Kidney (tissue), 22 donors: ENCODE measurements at places on chromosomes 13 and 19. TPM values are rescaled to one million over a fixed set of nuclear protein-coding genes. Genes with fewer than 3 reads are reported as not detected.

- DNase-seq, result peak; percentile 18
These were observed 942.4 kb upstream of the PCDH20 start for GRCh38 chr13:62357887-62358645.

DNA sequence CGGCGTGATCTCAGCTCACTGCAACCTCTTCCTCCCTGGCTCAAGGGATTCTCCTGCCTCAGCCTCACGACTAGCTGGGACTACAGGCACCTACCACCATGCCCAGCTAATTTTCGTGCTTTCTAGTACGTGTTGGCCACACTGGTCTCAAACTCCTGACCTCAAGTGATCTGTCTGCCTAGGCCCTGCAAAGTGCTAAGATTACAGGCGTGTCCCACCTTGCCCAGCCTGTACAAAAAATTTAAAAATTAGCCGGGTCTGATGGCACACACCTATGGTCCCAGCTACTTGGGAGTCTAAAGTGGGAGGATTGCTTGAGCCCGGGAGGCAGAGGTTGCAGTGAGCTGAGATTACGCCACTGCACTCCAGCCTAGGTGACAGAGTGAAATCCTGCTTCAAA lies 4.7 kb upstream of the MEX3D start:
- DNase-seq, result no peak

DNA sequence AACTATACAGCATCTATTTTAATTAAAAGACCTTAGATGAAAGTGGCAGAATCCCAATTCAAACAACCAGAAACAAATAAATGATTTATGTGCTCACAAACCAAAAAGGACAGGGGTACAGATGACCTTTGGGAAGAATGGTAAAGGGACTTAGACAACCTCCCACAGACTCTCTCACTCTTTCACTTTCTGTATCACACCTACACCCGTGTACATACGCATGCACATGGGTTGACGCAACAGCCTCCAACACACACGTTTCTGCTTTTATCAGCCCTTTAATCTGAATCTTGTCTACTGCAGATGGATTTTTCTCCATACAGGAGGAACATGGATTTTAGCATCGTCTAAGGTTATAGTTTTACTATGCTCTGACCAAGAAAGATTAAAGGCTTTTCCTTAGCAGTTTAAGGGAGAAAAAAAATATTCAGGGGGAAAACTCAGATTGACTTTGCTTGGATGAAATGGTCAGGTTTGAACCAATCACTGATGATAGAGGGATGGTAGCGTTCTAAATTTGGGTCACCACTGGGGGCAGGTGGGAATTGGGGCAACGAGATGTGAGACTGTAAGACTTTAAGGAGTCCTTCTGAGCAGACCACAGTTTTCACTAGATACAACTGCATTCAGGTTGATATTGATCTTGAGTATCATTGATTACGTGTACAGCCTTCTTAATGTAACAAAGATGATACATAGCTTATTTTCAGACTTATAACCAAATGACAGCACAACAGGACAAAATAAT lies 166.1 kb downstream of the ITGBL1 start:
- DNase-seq, result no peak

- no peak for DNase-seq
These were observed 60.9 kb upstream of the TMTC4 start for GRCh38 chr13:100735494-100735893.

DNA sequence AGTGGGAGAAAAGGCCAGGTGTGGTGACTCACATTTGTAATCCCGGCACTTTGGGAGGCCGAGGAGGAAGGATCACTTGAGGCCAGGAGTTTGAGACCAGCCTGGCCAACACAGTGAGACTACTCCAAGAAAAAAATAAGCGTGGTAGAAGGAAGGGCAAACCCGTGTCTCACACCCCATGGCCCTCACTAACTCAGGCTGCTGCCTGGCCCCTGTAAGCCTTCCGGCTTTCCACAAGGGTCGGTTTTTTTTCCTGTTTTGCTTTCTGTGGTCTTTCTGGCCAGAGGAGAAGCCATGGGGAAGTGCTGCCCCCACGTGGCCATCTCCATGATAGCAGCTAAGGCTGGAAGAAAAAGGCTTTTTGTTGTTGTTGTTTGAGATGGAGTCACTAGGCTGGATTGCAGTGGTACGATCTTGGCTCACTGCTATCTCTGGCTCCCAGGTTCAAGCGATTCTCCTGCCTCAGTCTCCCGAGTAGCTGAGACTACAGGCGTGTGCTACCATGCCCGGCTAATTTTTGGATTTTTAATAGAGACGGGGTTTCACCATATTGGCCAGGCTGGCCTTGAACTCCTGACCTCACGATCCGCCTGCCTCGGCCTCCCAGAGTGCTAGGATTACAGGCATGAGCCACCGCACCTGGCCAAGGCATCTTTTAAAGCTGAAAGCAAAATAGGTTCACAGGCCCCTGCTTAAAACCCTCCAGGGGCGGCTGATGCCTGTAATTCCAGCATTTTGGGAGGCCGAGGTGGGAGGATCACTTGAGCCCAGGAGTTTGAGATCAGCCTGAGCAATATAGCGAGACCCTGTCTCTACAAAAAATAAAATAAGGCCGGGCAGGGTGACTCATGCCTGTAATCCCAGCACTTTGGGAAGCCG lies 7.5 kb upstream of the ARHGEF18 start:
- peak; percentile 91 for DNase-seq

The FPR1 gene
- 16.6 TPM for total RNA-seq

GRCh38 chr13:85582890-85583289 lies 216.3 kb downstream of the SLITRK6 start:
- no peak for DNase-seq

DNA sequence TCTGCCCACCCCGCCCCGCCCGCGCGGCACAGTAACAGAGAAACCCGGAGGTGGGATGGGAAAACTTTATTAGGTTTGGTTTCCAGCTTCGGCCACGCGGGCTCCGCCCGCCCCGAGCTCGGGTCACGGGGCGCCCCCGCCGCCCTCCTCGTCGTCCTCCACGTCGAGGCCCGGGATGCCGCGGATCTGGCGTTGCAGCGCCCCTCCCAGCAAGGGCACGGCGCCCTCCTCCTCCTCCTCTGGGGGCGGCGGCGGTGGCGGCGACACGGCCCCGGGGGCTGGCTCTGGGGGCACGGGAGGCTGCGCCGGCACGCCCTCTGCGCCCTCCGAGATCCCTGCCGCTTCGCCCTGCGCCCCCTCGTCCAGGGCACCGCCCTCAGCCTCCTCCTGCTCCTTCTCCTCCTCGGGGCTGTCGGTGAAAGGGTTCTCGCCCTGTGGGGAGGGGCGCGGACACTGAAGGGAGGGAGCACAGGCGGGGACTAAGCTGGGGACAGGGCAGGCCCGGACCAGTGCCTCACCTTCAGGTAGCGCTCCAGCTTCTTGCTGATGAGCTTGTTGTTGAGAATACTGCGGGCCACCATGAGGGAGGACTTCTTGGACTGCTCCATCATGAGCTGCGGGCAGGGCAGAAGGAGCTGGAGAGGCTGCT lies 536 bp upstream of the AKAP8 start:
- DNase-seq, result peak; percentile 80

- DNase-seq, result no peak
These were observed 2.8 kb downstream of the TNFSF13B start for GRCh38 chr13:108272333-108272732.

The CDC42EP5 gene
- 29.9 TPM for total RNA-seq

DNA sequence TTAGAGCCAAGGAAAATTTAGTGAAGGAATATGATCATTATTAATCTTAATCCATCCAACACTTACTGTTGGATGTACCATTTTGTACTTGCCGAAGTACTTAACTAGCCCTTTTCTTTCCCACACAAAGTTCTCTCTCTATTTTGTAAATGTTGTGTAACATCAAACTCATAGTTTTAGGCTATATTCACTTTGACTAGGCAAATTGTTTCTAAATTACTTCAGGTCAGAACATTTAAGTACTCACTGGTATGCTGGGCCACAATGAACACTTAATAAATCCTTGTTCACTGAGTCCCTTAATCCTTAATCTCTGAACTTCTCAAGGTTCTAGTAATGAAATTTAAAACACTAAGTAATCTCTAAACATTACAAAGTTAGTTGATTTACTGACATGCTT lies 49.3 kb upstream of the EEF1AKMT1 start:
- no peak for DNase-seq

GRCh38 chr13:43375797-43376465 lies 352.5 kb downstream of the DNAJC15 start:
- DNase-seq, result no peak

The MIR17HG gene
- 5.7 TPM for total RNA-seq

DNA sequence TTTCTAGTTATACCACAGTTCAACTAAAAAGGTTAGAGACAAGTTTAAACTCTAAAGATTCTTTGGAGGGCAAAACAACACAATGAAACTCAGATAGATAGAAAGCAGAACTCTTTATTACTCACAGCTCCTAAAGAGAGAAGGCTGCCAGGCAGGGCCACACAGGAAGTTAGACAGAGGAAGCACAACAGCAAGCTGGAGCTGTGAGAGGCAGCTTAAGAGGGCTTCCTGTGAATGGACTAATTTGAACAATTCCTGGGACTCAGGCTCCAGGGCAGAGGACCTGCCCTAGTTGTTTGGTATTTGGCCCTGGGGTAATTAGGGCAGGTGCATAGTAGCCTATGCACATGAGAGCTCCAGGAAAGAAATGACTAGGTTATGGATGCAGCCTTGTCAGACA lies 803.6 kb downstream of the DIAPH3 start:
- DNase-seq, result no peak

GRCh38 chr19:522726-523125 lies 8.8 kb upstream of the CDC34 start:
- no peak for DNase-seq

DNA sequence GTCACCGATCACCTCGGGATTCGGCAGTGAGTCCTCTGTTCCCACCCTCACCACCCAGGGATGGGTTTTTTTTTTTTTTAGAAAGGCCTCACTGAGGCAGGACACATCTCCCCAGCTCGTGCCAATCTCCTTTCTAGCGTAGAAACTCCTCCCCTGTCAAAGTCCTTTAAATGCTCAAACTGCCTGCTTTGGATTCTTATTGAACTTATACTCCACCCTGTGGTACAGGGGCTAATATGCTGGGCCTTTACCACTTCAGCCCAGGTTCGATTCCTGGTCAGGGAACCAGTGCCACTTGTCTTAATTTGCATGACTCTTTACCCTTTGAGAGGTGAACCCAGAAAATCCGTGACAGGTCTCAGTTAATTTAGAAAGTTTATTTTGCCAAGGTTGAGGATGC lies 8.3 kb upstream of the ZNF14 start:
- DNase-seq, result no peak

The ZNF468 gene
- 21.1 TPM for total RNA-seq

DNA sequence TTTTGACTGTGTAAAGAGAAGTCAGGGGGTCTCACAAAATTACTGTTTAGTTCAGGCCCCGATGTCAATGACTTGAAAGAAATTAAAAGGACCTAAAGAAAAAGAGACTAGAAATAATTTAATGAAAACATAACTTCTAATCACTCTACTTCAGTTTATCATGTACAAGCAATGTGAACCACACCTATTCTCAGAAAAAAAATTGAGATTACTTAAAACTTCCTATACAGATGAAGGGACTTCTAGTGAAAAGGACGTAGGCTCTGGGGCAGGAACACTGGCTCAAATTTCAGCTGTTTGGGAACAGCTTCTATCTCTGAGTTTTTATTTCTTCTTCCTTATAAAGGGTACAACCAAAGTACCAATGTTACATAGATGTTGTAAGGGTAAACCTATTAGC lies 38.0 kb downstream of the TPT1 start:
- DNase-seq, result no peak

GRCh38 chr19:42343344-42344110 lies 18.1 kb downstream of the MEGF8 start:
- DNase-seq, result no peak

DNA sequence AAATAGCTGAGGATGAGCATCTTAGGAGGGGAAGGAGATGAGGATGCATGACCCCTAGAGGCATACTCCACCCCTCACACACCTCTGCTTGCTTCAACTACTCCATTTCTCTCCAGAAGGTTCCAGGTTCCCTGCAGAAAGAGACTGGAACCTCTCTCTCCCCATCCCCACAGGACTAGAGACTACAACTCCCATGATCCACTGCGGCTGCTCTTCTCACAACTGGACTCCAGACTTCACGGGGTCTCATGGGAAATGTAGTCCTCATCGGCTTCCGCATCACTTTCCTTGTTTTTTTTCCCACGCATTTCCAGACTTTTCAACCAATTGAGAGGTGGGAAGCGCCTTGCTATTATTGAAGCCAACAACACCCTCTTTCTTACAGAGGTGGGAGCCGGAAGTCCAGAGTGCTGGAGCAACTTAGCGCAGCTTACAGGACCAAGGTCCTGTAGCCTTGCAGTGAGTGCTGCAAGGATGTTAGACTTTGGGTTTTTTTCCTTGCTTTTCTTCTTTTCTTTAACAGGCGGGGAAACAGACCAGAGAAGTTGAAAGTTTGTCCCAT lies 13.9 kb upstream of the CACNG6 start:
- no peak for DNase-seq

DNA sequence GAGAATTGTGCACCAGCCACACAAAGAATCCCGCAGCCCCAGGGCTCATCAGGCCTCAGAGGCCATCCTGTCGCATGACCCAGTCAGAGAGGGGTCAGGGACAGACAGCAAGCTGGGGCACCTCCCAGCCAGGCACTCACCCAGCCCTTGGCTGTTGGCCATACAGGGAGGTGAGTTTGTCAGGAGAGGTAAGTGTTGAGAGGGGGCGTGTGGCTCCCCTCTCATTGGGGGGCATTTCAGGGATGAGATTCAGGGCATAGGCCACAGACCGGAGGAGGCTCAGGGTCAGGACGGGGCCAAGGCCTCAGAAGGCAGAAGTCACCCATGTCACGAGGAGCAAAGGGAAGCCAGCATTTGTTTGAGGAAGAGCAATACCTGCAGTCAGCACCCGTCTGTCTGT lies 37.1 kb downstream of the MYO9B start:
- no peak for DNase-seq

DNA sequence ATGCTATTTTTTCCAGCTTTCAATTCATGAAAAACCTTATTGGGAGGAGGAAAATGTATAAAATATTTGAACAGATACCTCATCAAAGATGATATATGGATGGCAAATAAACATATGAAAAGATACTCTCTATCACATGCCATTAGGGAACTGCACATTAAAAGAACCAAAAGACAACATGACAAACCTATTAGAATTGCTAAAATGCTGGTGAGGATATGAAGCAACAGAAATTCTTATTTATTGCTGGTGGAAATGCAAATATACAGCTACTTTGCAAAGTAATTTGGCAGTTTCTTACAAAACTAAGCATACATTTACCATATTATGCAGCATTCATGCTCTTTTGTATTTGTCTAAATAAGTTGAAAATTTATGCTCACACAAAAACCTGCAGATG lies 1783.9 kb upstream of the PCDH20 start:
- DNase-seq, result no peak

DNA sequence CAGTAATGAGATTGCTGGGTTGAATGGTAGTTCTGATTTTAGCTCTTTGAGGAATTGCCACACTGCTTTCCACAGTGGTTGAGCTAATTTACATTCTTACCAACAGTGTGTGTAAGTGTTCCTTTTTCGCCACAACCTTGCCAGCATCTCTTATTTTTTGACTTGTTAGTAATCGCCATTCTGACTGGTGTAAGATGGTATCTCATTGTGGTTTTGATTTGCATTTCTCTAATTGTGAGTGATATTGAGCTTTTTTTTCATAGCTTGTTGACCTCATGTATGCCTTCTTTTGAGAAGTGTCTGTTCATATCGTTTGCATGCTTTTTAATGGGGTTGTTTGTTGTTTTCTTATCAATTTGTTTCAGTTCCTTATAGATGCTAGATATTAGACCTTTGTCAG lies 245.0 kb downstream of the MTUS2 start:
- DNase-seq, result no peak

The LINGO3 gene
- 0.09 TPM for total RNA-seq
